Cardiac muscle cell (in vitro differentiated cells and primary cell): ENCODE measurements at places on chromosomes 11 and 22.

DNA sequence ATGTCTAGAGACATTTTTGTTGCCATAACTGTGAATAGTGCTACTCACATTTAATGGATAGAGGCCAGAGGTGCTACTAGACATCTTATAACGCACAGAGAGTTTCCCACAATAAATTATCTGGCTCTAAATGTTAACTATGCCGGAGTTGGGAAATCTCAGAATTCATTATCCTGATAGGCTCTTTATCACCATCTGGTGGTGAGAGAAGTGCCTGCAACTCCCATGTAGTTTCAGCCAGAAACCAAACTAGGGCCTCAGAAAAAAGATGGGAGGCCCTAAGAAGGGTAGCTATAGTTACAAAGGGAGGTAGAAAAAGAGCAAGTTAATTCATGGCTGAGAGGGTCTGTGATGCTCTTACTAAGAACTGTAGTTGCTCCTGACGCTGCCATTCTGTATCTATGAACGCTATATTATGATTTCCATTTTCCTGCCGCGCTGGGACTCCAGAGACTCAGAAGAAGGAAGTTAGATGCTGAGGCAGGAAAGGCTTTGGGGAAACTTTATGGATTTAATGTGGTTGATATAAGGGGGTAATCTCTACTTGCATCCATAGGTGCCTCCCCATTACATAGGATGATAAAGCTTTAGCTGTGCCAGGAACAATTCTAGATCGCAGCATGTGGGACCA lies 22.9 kb upstream of the MRPL17 start:
- peak; percentile 69 for DNase-seq

- no peak for DNase-seq
These were observed 12.0 kb upstream of the LAYN start for GRCh38 chr11:111528557-111528956.

GRCh38 chr11:108865406-108865805 lies 200.5 kb downstream of the DDX10 start:
- peak; percentile 59 for DNase-seq

- peak; percentile 11 for DNase-seq
These were observed 89.7 kb downstream of the SNX19 start for GRCh38 chr11:130826572-130826971.

- DNase-seq: no peak
These were observed 115.9 kb downstream of the NAV2 start for GRCh38 chr11:19828382-19829108.

- DNase-seq: no peak
These were observed 18.0 kb downstream of the ST13 start for GRCh38 chr22:40838486-40838885.

GRCh38 chr11:79675081-79675480 lies 234.3 kb upstream of the TENM4 start:
- DNase-seq: no peak
